SK-N-DZ (cell line): ENCODE measurements at places on chromosomes 4 and X.
A peak's percentile ranks its signal among the peaks of the same experiment; 100 is the strongest.

- DNase-seq, result peak; percentile 37
Measured at GRCh38 chrX:9708923-9709553, 56.6 kb downstream of the GPR143 start.

DNA sequence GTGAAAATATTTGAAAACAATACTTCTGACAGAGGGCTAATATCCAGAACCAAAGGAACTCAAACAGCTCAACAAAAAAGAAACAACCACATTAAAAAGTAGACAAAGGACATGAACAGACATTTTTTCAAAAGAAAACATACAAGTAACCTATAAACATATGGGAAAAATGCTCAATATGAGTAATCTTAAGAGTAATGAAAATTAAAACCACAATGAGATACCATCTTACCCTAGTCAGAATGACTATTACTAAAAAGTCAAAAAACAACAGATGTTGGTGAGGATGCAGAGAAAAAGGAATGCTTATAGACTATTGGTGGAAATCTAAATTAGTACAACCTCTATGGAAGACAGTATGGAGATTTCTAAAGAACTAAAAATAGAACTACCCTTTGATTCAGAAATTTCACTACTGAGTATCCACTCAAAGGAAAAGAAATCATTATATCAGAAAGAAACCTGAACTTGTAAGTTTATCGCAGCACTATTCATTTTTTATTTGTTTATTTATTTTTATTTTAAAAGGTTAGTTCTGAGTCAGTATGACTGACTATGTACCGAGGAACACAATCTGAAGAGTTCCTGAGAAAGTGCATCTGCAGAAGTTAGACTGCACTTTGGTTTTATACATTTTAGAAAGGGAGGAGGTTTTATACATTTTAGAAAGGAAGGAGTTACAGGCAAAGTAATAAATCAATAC lies 231.3 kb downstream of the INPP4B start:
- DNase-seq, result no peak

DNA sequence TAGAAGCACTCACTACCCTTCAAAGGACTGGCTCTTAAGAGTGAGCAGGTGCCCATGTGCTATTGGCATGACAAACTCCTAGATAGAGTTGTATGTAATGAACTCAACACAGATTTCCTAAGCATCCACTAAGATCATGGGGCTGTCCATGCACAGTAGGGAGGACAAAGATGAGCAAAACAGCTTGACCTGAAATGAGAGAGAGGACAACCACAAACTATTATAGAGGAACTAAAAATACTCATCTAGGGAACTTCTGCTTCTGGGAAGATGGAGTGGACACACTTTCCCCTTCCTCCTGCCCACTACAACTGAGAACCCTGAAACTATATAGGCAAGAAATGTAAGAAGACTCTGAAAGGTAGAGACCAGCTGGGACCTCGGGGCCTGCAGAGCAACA lies 20.8 kb upstream of the TMEM128 start:
- DNase-seq, result no peak

DNA sequence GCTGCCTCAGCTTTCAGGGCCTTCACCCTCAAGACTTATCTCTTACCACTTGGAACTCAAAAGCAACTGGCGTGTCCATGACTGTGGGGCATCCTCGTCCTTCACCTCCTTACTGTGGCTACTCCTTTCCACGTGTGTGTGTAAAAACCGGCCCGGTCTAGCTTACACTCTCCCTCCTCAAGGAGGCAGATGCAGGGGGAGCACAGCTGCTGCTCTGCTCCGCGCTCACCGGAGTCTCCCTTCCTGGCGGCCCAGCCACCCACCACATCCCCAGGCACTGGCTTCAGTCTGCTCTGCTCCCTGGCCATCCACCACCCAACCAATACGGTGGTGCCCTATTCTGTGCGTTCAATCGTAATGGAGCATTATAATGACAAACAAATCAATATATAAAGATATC lies 8.3 kb downstream of the RNF212 start:
- no peak for DNase-seq

DNA sequence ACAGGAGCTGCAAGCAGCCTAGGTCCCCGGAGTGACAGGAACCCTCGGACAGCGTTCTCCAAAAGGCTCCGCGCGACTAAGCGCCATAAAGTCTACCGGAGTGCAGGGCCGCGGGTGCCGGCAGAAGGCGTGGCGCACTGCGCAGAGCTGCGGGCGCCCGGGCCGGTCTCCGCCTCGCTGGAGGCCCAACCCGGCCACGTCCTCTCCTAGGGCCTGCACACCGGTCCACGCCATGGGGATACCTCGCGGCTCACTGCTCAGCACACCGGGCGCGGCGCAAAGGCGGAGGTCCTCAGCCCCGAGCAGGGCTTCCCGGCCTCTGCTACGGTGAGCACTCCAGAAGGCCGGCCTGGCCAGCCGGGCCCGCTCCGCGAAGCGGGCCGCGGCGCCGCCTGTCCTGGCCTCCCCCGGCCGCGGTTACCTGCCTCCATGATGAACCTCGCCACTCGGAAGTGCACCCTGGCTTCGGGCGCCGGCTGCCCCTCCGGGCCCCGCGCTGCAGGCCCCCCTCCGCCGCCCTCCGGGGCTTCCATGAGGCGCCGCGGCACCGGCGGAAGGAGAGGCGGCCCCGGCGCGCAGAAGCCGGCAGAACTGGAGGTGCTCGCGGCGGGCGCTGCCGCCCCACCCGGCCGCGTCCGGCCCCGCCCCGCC lies at the start of gene CCNQ:
Gene CCNQ (minus strand): TSS at position 599 of the 651 bp plus-strand sequence. CDS start 66 bp downstream, at position 533.
- no peak for DNase-seq

DNA sequence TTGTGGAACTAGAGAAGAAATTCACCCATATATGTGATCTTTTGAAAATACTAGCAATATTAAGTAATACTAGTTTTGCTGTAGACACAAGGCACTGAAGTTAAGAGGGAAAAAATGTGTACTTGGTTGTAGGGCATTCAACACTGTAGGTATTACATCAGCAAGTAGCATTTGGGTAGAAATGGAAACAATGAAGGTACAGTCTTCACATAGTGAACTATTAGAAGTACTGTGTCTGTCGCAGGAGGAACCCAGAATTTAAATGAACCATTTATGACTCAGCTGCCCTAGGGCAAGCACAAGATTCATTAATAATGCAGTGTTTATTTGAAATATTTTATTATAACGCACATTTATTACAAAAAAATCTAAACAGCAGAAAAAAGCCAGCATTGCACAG lies 572.7 kb upstream of the TENM3 start:
- DNase-seq, result no peak

GRCh38 chr4:133000012-133000411 lies 149.1 kb upstream of the PCDH10 start:
- peak; percentile 5 for DNase-seq

GRCh38 chr4:175470131-175470530 lies 341.9 kb downstream of the GPM6A start:
- DNase-seq, result no peak

- peak; percentile 79 for DNase-seq
Measured at GRCh38 chrX:118726887-118727685, at the start of gene IL13RA1. TSS of gene IL13RA1 (plus strand) at chrX:118727606. CDS start at chrX:118727639, 33 bp downstream.

DNA sequence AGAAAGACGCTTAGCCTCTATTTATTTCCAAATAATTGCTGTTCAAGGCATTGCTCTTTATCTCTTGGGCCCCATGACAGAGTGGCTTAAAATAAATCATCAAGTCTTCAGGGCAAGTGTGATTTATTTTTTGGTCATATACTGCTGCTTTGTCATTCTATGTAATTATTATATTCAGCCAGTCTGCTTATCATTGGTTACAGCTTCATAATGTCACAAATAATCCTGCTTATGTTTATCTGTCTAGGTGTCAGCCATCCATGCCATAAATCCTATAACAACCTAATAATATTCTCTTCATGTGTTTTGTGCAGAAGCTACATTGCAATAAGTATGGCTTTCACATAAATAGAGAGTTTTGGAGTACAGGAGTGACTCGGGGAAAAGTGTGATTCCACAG lies 41.0 kb downstream of the HHIP start:
- DNase-seq, result no peak

DNA sequence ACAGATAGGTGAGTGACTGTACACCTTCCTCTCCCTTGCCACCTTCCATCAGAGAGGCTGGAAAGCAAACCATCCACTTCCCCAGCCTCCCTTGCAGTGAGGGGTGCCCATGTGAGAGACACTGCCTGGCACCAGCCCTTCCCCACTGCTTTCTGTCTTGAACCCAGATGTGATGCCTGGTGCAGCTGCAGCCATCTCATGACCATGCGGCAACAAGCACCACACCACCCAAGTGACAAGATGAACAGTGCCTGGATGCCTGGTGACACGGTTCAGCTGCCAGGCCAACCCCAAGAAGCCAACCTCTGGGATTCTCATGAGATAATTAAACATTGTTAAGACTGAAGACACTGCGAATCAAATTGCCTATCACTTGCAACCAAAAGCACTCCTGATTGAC lies 31.4 kb downstream of the OTOP1 start:
- DNase-seq, result no peak

DNA sequence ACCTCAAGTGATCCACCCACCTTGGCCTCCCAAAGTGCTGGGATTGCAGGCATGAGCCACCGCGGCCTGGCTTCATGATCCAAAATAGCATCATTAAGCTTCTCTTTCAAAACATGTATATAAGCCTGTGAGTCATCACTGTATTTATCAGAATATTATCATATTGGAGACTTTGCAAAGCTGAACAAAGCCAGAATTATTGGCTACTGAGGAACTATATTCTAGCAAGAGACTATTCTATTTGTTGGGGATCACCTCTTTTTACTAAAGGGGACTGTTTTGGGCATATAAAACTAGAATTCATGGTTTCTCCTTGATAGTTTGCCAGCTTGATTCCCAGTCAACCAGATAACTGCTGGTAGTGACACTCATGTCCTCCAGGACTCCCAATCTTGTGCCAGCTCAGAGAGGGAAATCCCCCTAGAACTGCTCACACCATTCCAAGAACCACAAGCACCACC lies 40.1 kb downstream of the TET2 start:
- DNase-seq, result no peak

DNA sequence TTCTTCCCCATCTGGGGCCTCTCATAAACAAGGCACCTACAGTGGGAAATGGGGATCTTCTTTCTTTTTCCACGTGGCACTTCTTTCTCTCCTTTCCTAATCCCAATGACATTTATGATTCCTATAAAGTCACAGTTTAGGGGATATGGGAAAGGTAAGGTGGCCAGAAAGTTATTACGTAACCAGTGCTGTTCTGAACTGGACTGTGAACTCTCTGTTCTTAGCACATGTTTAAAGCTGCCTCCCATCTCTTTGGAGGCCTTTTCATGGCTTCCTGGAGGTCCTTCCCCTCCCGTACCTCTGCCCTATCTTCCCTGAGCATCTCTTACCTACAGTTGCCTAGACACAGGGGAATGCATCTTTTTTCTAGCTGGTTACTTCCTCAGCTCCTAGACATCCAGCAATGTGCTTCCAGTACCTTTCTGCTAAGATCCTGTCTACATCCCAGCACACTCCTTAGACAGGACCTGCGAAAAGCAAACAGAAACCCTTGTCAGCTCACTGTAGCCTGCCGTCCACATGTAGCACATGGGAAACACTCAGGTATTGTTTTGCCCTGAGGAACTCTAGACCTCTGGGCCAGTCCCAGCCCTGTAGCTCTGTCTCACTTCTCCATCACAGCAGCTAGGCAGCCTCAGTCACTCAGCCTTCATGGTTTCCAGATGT lies 195.4 kb downstream of the NWD2 start:
- DNase-seq, result no peak

DNA sequence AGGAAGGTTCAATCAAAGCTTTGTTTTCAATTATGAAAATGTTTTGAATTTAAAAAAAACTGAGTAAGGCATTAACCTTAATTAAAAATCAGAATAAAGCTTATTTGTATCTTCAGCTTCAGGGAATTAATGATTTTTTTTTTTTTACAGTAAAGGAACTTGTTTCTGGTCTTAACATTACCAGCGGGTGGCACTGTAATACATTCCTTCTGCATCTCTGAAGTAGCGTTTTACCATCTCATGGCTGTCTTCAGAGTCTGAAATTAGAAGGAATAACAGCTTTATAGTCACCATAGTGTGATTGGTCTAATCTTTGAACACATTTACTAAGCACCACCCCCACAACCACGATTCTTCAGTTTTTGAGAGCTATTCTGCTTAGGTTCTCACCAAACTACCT lies 102.6 kb downstream of the IL1RAPL2 start:
- DNase-seq, result no peak

DNA sequence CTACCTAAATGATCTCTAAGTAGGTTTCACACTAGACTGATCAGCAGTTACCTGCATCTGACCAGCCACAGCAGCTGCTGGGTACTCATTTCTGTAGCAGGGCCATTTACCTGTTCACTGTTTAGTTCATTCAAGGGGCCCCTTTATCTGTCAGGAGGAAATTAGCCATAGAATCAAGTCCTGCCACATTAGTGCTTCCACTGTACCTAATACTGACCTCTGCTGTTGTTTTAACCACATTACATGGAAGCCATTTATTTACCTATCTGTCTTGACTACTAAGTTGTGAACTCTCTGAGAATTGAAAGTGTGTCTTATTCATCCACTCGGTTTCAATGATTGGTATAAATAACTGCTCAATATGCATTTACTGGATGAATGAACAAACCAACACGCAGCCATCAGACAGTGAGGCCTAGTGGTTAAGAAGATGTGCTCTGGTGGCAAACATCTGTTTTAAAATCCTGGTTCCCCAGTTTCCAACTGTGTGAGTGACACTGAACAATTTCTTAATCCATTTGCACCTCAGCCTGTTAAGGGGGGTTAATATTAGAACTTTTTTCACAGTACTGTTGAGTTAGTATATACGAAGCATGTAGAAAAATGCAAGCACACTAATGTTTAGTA lies 30.0 kb upstream of the ANXA5 start:
- peak; percentile 39 for DNase-seq

DNA sequence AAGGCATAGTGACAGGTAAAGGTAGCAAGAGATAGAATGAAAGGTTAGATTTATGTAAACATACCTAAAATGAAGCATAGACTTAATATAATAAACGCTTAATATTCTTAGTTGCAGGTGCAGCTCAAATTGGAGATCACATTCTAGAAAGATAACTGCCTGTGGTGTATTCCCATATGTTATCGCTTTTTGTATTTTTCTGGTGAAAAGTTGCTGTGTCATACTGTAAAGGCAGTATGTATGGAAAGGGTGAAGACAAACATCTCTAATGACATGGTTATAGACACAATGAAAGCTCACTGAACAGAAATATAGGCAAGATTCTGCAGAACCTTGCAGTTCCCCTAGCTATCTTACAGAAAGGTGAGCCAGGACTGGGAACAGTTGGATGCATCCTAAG lies 240.3 kb downstream of the DCLK2 start:
- no peak for DNase-seq

- DNase-seq, result no peak
Measured at GRCh38 chr4:55820279-55820678, 689 bp downstream of the EXOC1L start.

- no peak for DNase-seq
Measured at GRCh38 chr4:115119804-115120352, 6.5 kb upstream of the NDST4 start.

- peak; percentile 5 for DNase-seq
Measured at GRCh38 chrX:16138108-16138427, 14.7 kb downstream of the GRPR start.
